Stimulated activated CD4-positive, alpha-beta T cell treated with anti-CD3 and anti-CD28 coated beads, Interleukin-2, amount 100 ng/mL, for 48 hours (primary cell): ENCODE measurements at places on chromosomes 7 and 10.

DNA sequence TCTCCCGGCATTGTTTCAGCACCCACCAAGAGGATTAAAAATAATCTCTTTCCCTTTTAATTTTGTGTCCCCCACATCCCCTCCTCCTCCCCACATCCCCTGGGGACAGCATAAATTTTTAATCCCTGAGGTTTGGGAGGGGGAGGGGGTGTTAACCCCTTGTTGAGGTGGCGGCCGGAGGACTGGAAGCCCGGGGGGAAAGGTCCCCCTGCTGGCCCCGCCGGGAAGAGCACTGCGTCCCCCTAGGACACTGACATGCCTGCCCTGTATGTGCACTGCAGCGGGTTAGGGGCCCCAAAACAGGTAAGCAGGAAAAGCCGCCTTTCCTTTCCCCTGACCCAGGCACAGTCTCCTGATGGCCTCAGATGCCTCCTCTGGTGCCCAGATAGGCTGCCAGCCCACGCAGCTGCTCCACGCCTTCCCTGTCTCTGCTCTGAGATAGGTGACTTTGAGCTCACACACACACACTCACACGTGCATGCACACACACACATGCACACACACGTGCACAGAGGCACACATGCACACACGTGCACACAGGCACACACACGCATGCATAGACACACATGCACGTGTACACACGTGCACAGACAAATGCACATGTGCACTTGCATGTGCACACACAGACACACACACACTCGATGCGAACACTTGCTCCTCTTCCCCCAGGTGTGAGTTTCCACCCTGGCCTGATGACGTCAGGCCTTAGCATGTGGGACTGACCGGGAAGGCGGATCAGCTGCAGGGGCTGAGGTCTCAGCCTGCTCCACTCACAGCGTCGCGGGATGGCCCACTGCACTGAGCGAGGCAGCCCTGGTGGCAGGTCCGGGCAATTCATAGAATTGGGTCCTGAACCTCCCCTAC, 12.3 kb downstream of the CNPY1 start:
- DNase-seq, result peak; percentile 32

DNA sequence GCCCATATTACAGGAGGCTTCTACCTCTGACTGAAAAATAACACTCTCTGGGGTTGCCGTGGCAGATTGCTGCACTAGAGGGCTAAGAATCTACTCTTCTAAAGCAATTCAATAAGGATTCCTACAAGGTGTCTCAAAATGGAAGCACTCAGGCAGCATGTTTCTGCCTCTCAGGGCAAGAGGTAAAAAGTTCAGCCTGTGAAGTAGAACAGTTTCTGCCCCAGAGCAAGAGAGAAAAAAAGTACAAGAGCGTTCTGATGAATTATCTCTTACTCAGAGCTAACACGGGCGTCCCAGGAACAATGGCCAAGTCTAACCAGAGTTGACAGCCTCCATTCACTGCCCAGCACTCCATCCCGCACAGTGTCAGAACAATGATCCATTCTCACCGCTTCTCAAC, 71.3 kb upstream of the TES start:
- DNase-seq, result no peak

GRCh38 chr7:20466543-20467021, 135.9 kb downstream of the ITGB8 start:
- no peak for DNase-seq

DNA sequence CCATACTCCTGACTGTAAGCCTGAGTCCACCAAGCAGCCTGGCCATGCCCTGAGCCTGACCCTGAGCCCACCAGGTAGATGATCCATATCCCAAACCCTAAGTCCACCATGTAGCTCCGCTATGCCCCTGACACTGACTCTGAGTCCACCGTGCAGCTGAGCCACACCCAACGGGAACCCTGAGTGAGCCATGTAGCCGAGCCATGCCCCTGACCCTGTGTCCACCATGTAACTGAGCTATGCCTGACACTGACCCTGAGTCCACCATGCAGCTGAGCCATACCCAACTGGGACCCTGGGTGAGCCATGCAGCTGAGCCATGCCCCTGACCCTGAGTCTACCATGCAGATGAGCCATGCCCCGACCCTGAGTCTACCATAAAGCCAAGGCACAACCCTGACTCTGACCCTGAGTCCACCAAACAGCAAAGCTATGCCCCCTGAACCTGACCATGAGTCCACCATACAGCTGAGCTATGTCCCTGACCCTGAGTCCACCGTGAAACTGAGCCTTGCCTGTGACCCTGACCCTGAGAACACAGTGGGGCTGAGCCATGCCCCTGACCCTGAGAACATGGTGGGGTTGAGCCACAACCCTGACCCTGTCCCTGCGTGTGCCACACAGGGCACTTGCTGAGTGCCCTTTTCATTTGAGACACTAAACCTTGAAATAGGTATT, 299.8 kb downstream of the TNS3 start:
- no peak for DNase-seq

- no peak for DNase-seq
Observed at GRCh38 chr7:20458521-20458920, 127.8 kb downstream of the ITGB8 start.

GRCh38 chr7:18049262-18049661, 21.6 kb upstream of the PRPS1L1 start:
- no peak for DNase-seq

DNA sequence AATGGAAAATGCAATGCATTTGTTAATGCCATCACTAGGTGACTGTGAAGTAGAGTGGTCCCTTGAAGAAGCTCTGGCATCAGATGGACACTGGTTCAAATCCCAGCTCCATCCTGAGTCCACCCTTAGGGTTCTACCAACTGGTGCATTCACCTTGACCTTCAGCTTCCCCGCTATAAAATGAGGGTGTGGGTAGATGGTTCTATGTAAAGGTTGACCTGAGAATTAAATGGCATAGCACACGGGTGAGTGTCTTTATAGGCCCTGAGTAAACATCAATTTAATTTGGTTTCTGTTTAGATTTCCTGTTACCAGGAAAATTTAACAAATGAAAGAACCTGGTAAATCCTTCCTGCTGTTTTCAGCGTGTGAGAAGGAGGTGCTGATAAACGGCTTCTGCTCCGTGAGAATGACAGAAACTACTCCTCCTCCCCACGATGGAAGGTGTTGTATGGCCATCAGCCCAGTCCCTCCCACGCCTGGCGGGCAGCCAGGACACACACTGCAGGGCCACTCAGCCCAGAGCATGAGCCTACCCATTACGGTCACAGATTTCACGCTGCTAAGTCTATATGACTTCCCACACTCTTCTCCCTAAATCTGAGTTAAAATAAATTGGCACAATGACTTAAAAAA, 210.1 kb downstream of the TNS3 start:
- DNase-seq, result no peak

- no peak for DNase-seq
Observed at GRCh38 chr7:49151146-49151545, 226.8 kb downstream of the CDC14C start.

- no peak for DNase-seq
Observed at GRCh38 chr7:125834421-125834820, 904.8 kb upstream of the POT1 start.

DNA sequence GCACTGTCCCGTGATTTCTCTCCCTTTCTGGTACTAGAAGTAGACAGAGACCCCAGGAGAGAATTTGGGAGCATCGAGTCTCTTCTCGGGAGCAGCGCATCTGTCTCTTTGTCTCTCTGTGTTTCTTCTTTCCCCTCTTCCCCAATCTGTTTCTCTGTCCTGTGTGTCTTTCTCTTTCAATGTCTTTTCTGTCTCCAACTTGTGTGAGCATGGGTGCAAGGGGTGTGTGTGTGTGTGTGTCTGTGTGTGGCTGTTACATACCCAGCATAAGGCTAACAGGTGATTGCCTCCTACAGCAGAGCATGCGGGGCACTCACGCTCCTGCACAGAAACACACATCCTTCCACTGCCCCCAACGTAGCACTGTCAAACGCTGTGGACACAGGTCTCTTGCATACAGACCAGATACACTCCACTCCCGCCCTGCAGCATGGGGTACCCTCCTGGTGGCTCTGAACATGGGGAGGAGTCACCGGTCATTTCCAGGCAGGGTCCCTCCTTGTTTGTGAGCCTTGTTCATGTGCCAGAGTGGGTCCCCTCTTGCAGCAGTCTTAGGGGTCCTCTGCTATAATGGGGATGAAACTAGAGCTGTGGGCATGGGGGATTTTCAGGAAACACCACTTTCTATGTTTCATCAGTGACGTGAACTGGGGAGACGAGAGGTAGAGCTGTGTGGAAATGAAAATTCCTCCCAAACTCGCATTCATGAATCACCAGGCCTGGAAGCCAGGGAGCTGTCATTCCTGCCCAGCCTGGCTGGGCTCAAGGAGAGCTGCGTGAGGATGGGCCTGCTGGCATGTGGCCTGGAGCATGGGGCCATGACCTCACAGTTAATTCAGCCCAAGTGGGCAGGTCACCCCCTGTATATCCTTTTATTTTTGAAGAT, 980 bp downstream of the ADAMTS14 start:
- no peak for DNase-seq

DNA sequence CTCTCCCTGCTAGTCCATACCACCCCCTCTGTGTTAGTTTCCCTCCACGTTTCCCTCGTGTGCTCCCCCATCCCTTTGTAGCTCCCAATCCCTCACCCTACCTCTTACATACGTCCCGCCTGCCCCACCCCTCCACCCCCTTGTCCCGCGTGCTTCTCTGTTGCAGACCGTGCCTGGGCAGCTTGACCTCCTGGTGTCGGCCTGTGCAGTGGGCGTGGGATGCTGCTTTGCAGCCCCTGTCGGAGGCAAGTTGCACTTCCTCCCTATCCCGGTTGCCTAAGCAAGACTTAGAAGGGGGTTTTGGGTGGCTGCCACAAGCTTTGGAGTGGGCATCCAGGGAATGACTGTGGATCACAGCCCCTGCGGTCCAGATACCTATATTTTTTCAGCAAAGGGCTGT, 7.7 kb downstream of the CLCN1 start:
- DNase-seq, result no peak

- no peak for DNase-seq
Observed at GRCh38 chr7:96303105-96303685, 18.7 kb downstream of the SLC25A13 start.

DNA sequence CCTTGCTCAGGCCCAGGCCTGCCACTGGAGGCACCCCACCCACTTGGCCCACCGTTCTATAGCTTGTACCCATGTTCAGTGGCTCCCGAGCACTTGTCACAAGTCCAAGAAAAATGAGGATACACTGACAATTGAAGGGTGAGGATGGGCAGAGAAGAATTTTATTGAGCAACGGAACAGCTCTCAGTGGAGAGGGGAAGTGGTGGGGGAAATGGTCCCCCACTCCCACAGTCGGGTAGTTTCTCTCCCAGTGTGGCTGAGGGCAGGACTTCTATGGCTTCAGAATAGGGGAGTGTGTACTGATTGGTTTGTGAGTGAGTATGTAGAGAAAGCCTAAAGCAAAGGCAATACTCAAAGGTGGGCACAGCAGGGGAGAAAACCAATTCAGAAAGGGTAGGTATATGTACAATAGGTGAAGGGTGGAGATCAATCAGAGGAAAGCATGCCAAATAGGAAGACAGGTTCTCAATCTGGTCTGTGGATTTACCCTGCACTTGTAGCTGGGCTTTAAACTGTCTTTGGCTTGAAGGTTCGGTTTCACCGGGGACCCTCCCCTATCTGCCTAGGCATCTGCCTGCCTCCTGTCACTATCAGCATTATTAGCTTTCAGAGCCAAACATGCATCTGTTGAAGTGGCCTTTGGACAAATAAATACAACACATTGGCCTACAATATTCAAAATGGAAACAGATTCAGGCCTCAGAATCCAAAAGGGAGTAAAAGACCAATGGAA, 8.9 kb upstream of the TSPAN13 start:
- no peak for DNase-seq

- no peak for DNase-seq
Observed at GRCh38 chr10:10007957-10008356, 1009.7 kb upstream of the CELF2 start.

GRCh38 chr10:24694086-24694485, 29.6 kb downstream of the ARHGAP21 start:
- no peak for DNase-seq

DNA sequence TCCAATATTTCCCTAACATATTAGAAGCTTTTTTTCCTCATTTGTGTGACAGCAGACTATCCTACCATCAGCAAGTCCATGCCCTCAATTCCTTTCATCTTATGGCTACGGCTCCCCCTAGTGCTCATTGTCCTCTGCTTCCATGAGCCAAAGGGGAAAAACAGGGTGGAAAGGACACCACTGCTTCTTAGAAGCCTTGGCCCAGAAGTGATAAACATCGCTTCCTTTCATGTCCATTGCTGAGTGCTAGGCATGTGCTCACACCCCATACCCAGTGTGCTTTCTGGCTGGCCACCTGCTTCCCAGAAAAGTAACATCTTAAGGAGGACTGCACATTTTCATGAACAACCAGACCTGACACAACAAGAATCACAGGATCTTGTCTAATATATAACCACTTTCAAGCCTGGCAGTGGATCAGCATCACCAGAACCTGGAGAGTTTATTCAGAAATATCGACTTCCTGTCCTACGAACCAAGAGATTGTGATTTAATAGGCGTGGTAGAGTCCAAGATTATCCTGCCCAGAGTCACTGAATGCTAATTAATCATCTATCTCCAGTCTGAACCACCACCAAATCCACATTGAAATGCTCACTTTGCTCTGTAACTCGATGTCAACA, 650.5 kb upstream of the SORCS1 start:
- no peak for DNase-seq

GRCh38 chr7:100575746-100576383, 2.2 kb upstream of the SAP25 start:
- DNase-seq, result no peak

DNA sequence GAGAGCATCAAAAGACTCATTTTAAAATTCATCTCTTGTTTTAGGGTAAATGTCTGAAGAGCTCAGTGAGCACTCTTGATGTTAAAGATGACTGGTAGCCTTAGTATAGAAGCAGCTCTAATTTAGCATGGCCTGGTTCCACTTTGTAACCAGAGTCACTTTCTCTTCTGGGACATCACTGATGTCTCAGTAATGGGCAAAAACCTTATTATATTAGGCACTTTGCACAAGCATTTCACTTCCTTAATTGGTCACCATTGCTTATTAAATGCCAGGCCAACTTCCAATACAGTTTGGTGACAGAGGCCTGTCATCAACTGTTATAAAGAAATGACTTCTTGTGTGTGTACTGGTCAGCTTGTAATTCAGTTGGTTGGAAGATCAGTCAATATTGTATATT, 53.0 kb downstream of the STEAP1B start:
- no peak for DNase-seq

- DNase-seq, result no peak
Observed at GRCh38 chr7:73921623-73922528, 60.9 kb downstream of the TMEM270 start.

GRCh38 chr7:140673063-140673773, 473 bp downstream of the ADCK2 start:
- peak; percentile 46 for DNase-seq

GRCh38 chr10:129161150-129161549, 305.9 kb upstream of the MGMT start:
- DNase-seq, result no peak

DNA sequence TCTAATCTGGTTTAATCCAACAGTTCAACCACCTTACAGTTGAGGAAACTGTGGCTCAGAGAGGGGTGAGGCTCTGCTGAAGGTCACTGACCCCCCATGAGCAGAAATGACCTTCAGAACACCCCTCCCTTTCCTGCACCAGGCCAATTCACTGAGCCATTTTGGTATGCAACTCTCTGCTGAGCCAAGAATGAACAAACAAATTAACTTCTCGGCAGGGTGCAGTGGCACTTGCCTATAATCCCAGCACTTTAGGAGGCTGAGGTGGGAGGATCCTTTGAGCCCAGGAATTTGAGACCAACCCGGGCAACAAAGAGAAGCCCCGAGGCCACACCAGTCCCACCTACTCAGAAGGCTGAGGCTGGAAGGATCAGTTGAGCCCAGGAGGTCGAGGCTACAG, 29.8 kb downstream of the PDGFA start:
- no peak for DNase-seq

- no peak for DNase-seq
Observed at GRCh38 chr7:106582365-106582764, 78.6 kb downstream of the CCDC71L start.
